ENCODE measurements at places on chromosomes 2 and 18.
A peak's percentile ranks its signal among the peaks of the same experiment; 100 is the strongest.

GRCh38 chr2:73594251-73594650 lies 48.0 kb downstream of the NAT8 start:
- no peak for DNase-seq

DNA sequence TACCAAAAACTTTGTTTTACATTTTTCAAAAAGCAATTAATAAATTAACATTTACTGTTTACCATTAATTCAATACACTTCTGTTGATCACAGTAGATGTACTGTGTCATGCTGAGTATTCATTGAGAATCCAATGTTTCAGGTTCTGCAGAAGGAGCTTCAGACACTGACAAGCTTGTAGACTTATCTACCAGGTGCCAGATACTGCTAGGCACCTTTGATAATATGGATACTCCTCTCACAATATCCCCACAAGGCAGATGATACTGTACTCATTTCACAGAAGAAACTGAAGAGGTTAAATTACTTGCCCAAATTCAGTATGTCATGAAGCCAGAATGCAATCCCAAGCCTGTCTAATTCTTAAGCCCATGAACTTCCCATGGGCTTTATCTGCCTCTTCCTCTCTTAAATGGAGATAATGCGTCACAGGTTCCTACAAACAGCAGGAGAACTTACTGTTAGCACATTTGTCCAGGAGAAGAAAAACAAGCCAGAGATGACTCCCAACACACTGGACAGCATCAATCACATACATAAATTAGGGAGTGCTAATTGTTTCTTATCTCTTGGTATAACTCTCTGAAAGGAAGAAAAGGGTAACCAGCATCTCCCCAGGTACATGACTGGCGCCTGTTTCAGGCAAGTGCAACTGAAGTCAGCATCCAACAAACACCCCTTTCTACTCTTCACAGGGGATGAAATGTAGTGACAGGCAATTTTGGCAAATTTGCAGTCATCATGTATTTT lies 27.4 kb downstream of the ITSN2 start:
- DNase-seq, result no peak

- no peak for DNase-seq
Measured at GRCh38 chr2:239911641-239912071, 113.5 kb downstream of the NDUFA10 start.

GRCh38 chr18:7367336-7367735 lies 136.4 kb downstream of the LRRC30 start:
- DNase-seq, result no peak

- no peak for DNase-seq
Measured at GRCh38 chr2:198273660-198274059, 469.3 kb downstream of the PLCL1 start.

- DNase-seq, result peak; percentile 81
Measured at GRCh38 chr2:109284826-109285225, 155.8 kb downstream of the SH3RF3 start.

- DNase-seq, result no peak
Measured at GRCh38 chr2:174574657-174575056, 22.9 kb downstream of the WIPF1 start.

GRCh38 chr2:136134126-136134525 lies 16.2 kb upstream of the CXCR4 start:
- no peak for DNase-seq

DNA sequence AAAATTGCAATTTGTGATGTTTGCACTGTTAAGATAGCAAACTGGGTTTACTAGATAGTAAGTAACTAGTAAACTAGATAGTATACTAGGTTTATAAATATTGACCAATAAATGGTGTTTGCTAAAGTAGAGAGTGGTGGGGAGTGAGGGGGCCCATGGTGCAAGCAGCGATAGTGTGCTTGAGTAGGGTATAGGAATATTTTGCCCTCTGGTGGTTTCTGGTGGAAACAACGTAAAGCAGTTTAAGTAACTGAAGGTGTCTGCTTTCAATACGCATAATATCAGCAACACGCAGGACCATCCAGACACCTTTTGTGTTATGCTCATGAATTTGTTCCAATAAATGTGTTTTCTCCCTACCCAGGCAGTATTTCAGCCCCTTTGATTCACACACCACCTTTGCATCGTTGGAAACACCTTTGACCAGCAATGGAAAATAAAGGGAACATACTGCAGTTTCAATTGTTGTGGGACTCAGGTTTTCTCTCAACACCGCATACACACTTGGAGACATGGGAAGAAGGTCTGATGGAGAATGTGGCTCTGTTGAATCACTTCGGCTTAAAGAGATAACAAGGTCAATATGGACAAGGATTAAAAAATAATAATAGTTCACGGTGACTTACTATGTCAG lies 16.7 kb upstream of the STAT1 start:
- no peak for DNase-seq

- peak; percentile 36 for DNase-seq
Measured at GRCh38 chr2:240820607-240821428, 799 bp upstream of the KIF1A start.

GRCh38 chr2:128308284-128308731 lies 10.4 kb downstream of the HS6ST1 start:
- peak; percentile 59 for DNase-seq

DNA sequence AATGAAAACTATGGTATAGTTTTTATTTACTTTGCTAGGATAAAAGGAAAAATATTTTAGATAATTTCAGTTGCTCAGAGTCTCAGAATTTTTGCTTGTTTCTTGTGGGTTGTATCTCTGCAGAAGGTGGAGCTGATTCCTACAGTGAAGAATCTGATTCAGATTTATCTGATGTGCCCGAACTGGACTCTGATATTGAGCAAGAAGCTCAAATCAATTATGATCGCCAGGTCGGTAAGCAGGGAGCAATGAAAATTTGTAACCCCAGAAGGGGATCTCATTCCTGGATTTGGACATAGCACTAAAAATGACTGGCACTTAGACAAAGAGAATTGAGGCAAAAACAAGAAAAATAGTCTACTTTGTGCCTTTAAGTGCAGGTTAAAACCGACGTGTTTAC lies 140.2 kb downstream of the EML6 start:
- no peak for DNase-seq

GRCh38 chr18:48943333-48943732 lies 7.4 kb downstream of the SMAD7 start:
- DNase-seq, result no peak

DNA sequence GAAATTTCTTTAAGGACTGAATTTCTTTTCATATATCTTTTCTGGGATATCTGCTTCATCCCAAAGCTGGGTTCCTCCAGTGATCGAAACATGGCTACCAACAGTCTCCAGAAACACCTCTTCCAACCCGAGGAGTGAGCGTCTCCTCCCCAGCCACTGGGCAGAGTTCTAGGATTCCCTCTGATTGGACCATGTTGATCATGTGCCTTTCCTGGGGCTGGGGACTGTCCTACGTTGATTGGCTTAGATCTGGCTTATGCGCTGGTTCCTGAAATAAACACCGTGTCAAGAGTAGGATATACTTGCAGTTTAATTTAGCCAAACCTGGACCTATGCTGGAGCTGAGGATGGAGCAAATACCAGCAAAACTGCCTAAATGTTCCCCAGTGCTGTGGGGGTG lies 55.5 kb upstream of the SLC16A14 start:
- DNase-seq, result no peak

GRCh38 chr18:56306797-56307196 lies 331.6 kb downstream of the TXNL1 start:
- no peak for DNase-seq

- no peak for DNase-seq
Measured at GRCh38 chr18:55510809-55511208, 77.2 kb downstream of the TCF4 start.

- no peak for DNase-seq
Measured at GRCh38 chr18:12885500-12885899, 1.5 kb upstream of the PTPN2 start.

GRCh38 chr2:24083567-24084385 lies 858 bp downstream of the TP53I3 start:
- no peak for DNase-seq

DNA sequence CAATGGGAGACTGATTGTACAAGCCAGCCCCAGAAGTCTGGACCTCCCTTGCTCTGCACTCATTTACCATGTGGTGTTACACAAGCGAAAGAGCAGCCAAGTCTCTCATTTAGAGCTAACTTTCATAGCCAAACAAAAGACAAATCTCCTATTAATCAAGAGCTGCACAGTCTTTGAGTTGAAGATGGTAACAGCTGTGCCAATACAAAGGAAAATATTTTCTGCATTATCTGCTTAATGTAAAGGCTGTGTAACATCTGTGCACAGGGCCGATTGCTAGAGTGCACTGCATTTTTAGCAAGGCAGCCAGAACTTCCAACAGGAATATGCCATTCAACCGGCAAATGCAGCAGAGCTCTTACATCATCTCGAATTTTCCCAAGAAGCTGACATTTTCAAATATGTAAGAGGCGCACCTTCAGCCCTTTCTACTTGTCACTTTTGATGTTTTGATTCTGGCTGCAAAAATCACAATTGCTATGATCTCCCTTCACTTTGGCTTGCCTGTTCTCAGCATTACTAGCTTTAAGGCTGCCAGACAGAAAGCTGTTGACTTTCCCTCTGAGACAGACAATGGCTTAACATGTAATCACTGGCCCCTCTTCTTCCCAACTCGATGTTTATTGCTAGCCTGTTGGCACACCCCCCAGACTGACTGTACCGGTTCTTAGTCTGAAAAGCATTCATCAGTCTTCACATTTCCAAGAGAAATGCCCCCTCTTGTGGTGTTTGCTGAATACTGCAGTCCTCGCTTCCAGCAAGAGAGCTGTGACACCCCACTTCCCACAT lies 96.9 kb upstream of the TANK start:
- peak; percentile 73 for DNase-seq

GRCh38 chr2:234003972-234004617 lies 46.4 kb upstream of the SPP2 start:
- DNase-seq, result peak; percentile 53

GRCh38 chr2:118012778-118013177 lies 1.1 kb downstream of the CCDC93 start:
- DNase-seq, result no peak

GRCh38 chr2:15968280-15969178 lies 28.2 kb downstream of the MYCN start:
- DNase-seq, result no peak

DNA sequence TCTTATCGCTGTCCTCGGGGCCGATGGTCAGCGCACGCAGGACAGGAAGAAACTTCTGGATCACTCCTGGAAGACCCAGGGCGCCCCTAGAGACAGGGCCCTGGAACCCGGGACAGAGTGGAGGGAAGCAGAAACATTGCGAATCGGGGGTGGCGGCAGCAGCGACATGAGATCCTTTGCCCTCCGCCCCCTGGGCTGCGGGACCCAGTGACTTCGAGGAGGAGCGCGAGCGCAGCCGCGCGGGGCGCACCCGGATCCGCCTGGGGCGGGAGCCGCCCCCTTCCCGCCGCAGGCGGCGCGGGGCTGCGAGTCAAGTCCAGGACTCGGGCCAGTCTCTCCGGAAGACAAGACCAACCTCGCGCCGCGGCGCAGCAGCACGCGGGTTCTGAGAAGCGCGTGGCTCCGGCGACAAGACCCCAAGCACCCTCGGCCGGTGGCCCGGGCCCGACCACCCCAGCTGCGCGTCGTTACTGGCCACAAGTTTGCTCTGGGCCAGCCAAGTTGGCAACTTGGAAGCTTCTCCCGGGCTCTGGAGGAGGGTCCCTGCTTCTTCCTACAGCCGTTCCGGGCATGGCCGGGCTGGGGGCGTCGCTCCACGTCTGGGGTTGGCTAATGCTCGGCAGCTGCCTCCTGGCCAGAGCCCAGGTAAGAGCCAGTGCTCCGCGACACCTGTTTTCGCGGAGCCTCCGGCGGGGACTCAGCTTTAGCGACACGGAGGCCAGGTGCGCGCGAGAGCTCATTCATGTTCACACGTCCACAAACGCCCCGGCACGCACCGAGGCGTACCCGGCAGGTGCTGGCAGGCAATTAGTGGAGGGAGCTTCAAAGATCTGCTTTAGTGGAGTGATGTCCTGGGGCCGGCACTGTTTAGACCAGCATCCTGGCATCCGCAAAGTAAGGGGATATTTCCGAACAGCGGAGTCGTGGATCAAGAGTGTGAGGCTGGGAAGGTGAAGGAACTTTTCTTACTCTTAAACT lies at the start of gene PTH2R:
PTH2R (plus strand) TSS at position 319 of the 978 bp plus-strand sequence; CDS start at position 571, 252 bp downstream.
- DNase-seq, result peak; percentile 48

- DNase-seq, result no peak
Measured at GRCh38 chr2:68466361-68466777, 725 bp downstream of the FBXO48 start.

- DNase-seq, result no peak
Measured at GRCh38 chr2:207408086-207408794, 121.5 kb upstream of the CREB1 start.

GRCh38 chr2:46836295-46837111 lies 79.1 kb downstream of the MCFD2 start:
- no peak for DNase-seq

DNA sequence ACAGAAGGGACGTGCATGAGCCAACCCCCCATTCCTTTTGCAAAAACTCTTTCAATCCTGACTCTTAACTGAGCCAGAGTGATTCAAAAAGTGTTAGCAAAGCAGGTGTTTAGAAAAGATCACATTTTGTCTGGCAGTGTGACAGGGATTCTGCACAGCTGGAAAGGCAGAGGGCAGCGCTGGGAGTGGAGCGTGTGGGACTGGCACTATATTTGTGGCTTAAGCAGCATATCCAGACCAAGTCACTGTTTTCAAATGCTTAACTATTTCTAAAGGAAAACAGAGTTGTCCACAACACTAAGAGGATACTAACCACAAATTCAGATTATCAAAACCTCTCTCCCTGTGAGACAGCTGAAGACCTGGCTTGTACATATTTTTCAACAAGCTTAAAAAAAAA lies 19.0 kb downstream of the CABYR start:
- DNase-seq, result no peak

DNA sequence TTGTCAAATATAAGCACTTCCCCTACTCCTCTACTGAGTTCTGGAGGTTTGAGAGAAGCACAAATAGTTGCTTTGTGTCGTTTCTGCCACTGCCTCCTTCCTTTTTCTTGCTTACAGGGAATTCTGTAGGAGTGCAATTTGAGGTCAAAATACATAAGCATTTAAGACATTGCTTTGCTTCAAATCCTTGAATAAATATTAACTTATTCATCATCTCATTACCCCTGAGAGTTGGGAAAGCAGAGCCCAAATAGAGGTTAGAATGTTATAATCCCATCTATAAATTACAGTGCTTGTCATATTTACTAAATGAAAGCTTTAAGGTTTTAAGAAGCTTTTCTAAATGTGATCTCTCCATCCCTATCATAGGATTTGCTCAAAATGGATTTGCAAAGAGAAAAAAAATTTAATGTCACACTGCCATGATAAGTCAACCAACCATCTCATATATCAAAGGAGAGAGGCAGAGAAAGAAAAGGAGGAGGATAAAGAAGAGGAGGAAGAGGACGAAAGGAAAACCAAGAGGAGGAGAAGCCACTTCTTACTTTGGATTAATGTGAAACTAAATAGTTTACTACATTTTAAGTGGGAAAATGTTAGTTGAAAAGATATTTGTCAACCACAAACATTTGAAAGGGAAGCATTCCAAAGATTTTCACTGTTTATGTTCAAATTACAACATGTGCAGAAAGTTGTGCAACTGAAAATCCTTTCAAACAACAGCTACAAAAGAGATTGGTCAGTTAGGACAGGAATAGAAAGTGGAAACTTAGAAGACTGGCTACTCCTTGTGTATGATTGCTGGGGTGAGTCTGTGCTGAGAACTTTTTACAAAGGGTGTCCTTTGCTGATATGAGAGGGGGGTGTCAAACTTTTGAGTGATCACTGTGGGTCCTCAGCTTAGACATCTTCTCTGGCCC lies 277.3 kb upstream of the FN1 start:
- DNase-seq, result no peak

- DNase-seq, result no peak
Measured at GRCh38 chr2:68172521-68172920, 14.8 kb downstream of the PNO1 start.
